ENCODE measurements at places on chromosomes 2 and 18. TPM values are rescaled to one million over a fixed set of nuclear protein-coding genes. Genes with fewer than 3 reads are reported as not detected.

Gene CYP27C1
- not detected for polyA plus RNA-seq

- no peak for DNase-seq
These were observed 2.8 kb upstream of the MXD1 start for GRCh38 chr2:69911985-69912563.

- no peak for DNase-seq
These were observed 665 bp upstream of the CACNB4 start for GRCh38 chr2:152099367-152100050.

Gene UXS1
- 83.3 TPM for polyA plus RNA-seq

- no peak for DNase-seq
These were observed 541.2 kb downstream of the NUP35 start for GRCh38 chr2:183665425-183665824.
